Activated CD4-positive, alpha-beta T cell treated with anti-CD3 and anti-CD28 coated beads, Interleukin-10, Interleukin-2, amounts not matched to agents 100 ng/mL and 50 ng/mL, durations not matched to agents 16 hours and 8 hours (primary cell): ENCODE measurements at places on chromosomes 7 and 10.

DNA sequence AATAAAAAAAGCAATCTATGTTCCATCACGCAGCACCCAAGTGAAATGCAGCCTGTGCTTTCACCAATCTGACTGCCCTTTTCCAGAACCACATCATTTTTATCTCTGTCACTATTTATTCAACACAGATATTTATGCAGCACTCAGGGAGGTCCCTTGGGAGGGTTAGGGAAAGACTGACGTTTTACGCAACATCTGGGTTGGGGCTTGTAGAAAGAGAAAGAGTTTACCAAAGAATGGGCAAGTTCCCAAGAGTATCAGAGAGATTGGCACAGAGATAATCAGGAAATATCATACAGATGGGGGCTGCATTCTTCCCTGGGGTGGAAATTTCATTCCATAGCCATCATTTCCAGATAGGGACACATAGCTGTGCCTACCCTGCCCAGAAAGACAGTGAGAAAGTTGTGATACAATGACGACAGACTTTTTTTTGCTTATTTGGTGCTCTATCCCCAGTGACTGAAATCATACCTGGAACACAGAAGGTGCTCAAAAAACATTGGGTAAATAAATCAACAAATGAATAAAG lies 474.2 kb downstream of the CALN1 start:
- no peak for DNase-seq

DNA sequence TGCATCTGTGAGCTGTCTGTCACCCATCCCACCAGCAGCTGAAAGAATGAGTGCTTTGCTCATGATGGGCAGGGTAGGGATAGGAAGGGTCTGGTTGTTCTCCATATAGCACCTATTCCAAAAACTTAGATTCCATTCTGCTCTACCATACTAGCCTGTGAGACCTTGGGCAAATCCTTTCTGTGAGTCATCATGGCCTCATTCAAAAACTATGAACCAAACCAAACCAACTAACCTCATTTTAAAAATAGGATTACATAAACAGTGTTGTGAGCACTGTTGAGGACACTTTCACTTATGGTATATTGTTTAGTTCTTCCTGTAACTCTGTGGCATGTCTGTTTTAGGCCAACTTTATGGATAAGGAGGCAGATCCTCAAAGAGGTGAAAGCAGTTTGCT lies 30.9 kb upstream of the STEAP4 start:
- DNase-seq = no peak

- DNase-seq = peak; percentile 14
These were observed 217.2 kb upstream of the MKLN1 start for GRCh38 chr7:131110297-131111080.

DNA sequence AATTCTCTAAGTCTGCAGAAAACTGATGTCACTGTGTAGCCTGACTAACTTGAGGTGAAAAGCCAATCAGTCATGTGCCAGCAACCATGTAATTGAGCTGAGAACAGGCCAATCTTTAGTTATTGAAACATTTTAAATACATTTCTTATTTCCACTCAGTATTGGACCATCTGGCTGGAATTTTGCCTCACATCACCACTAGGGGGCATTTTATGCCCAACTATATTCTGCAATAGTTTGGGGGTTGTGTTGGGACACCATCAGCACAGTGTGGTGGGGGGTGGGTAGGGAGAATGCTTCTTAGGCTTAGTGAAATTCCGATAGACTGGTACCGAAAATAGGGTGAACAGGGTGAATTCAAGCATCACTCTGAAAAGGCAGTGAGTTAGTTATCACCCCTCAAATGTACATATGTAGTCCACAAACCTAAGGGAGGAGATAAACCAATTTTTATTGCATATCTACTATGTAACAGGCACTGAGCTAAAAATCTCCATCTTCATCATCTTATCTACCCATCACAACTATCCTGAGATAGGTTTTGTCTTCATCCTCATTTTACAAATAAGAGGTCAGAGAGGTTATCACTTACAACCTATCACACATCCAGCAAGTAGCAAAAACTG lies 17.8 kb downstream of the NPSR1 start:
- peak; percentile 39 for DNase-seq

GRCh38 chr7:39184391-39184790 lies 206.7 kb downstream of the POU6F2 start:
- DNase-seq = no peak

GRCh38 chr10:84665883-84666463 lies 337.6 kb downstream of the CCSER2 start:
- peak; percentile 54 for DNase-seq

DNA sequence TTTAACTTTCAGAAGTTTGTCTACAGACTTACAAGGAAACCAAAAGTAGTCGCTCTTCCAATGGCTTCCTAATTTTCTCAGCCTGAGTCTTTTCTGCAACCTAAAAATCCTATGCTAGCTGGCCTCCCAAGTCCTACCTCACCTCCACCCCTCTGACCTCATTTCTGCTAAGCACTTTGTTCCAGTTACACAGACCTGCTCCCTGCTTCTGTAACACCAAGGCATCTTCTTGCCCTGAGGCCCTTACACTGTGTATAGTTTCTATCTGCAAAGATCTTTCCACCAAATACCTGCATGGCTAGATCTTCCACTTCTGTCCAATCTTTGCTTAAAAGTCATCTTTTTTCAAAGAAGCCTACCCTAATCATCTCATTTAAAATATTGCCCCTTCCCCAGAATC lies 1.9 kb upstream of the SNX13 start:
- no peak for DNase-seq

DNA sequence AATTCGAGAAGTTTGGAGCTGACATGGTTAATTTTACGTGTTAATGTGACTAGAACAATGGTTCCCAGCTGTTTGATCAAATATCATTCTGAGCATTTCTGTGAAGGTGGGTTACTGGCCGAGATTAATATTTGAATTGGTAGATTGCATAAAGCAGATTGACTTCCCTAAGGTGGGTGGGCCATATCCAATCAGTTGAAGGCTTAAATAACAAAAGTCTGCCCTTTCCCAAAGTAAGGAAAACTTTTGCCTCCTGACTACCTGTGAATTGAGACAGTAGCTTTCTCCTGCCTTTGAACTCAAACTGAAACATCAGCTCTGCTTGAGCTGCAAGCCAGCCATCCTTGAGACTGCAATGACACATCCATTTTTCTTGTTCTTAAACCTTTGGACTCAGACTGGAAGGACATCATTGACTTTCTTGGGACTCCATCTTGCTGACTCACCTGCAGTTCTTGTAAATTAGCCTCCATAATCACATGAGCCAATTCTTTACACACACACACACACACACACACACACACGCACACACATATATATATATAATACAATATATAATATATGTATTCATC lies 63.1 kb upstream of the LRRTM3 start:
- no peak for DNase-seq

- no peak for DNase-seq
These were observed at the start of gene PHKG1 for GRCh38 chr7:56092789-56093531. PHKG1 (minus strand) TSS chr7:56092952; CDS start chr7:56088941, 4,011 bp downstream.

- DNase-seq = no peak
These were observed 224.5 kb downstream of the SEMA3A start for GRCh38 chr7:83970081-83970480.
